ENCODE measurements at places on chromosomes 3 and 15. TPM values are rescaled to one million over a fixed set of nuclear protein-coding genes. Genes with fewer than 3 reads are reported as not detected.
A peak's percentile ranks its signal among the peaks of the same experiment; 100 is the strongest.

- ATAC-seq: no peak
Measured at GRCh38 chr15:67560320-67560719, 17.8 kb downstream of the MAP2K5 start.

MAP1A gene
- 0.76 TPM for total RNA-seq

DNA sequence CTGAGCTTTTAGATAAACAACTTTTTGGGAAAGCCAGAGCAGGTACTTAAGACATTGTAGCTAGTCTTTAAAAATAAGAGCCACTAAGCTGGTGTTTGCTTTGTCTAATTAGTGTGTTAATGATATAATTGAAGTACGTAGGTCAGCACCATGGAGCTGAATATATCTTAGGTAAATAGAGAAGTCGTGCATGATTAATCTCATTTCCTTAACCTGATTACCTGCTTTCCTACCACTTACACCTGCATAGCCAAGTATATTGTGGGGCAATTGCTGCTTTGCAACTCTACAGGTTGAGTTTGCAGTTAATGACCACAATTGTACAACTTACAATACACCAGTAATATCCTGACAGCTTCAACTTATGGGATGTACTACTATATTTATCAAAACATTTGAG is 17.6 kb upstream of the TOPAZ1 start:
- no peak for ATAC-seq

GRCh38 chr15:92906020-92906419 is 5.9 kb downstream of the CHD2 start:
- no peak for ATAC-seq

- no peak for ATAC-seq
Measured at GRCh38 chr3:129603561-129603942, 2.9 kb downstream of the PLXND1 start.

DNA sequence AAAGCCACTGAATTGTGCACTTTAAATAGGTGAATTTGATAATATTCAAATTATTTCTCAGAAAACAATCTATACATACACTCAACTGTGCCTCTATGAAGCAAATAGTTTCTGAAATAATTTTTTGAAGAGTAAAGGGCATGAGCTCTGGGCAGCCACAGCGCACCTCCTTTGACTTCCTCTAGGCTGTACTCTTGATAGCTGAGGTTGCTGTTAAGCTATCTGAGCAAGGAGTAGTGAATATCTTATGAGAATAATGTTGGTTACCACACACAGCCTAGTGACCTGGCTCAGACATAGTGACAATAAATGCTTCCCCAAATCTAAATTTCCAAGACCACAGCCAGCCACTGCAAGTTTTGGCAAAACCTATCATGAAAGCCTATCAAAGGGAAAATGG is 11.6 kb upstream of the SEC61A1 start:
- no peak for ATAC-seq

- peak; percentile 39 for ATAC-seq
Measured at GRCh38 chr15:70504299-70504951, 258.9 kb downstream of the UACA start.

GRCh38 chr3:105534491-105534890 is 167.8 kb downstream of the ALCAM start:
- no peak for ATAC-seq

DNA sequence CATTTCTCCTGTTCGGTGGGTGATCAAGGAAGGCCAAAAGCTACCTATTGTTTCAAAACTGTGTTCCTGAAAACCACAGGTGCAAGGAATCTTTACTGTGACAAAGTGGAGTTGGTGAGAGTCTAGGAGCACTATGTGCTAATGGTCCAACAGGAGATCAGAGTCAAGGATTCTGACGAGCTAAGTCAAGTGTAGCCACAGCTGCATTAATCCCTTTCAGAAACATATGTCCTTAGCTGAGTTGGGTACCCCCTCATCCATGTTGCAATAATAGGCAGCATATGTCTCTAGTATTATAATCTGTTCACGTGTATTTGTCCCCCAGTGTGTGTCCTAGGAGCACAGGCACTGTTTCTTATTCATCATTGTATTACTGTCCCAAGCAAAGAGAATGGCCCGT is 1.7 kb downstream of the VPS39 start:
- no peak for ATAC-seq

DNA sequence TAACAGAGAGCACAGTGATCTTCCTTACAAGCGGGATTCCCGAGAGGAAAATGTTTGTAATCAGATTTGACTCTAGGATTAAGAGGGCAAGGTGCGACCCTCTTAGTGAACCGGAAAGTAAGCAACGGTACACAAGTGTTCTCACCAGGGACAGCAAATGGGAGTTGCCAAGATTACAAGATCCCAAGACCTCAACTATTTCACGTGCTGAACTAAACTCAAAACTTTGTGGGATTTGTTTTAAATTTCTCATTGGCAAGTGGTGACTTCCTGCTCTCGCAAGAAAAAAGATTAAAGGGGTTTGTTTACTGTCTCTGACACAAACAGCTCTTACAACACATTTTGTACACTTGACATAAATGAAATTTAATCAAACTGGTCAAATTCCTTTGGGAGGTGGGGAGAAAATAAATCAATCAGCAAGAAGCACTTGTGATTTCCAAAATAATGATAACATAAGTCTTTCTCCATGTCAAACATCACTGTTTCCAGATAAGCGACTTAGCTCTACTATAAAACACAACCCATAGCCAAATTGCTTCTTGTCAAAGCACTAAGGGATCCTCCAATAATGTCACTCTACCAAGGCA is 2.2 kb upstream of the PGPEP1L start:
- ATAC-seq: no peak

DNA sequence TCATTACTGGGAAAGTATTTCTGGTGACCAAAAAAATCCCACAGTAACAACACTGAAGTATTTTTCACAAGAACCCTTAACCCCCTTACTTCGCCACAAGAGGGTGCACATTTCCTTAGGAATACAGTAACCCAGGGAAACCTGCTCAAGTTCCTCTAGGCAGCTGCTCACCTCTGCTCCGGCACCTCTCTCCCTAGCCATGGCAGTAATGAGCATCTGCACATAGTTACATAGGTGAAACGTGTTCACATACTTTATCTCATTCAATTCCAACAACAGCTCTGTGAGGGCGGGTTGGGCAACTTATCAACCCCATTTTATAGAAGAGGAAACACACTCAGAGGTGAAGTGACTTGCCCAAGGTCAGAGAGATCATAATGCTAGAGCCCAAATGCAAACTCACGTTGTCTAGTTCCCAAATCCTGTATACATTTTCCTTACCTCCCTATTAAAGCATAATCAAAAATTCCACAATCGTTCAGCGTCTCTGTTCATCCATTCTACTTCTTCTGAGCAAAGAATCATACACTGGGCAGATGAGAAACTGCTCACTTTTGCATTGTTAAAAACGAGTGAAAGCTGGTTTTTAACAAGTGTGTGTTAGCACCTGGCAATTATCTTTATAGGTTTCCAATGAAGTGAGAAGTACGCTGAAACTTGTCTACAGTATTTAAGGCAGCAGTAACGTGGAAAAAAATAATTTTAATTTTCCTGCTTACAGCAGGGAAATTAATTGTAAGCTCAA is 90.7 kb downstream of the IGF2BP2 start:
- peak; percentile 90 for ATAC-seq

DNA sequence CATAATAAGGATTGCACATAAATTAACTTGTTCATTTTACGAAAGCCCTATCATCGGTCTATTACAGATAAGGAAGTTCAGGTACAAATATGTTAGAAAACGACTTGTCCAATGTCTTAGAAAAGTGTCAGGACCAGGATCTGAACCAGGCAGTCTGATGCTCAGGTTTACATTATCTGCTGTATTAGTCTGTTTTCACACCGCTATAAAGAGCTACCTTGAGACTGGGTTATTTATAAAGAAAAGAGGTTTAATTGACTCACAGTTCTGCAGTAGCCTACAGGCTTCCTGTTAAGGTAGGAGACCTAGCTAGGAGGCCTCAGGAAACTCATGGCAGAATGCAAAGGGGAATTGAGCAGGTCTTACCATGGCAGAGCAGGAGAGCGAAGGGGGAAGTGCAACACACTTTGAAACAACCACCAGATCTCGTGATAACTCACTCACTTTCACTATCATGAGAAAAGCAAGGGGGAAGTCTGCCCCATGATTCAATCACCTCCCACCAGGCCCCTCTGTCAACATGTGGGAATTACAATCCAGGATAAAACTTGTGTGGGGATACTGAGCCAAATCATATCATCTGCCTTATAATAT is 45.8 kb upstream of the GOLIM4 start:
- no peak for ATAC-seq

- no peak for ATAC-seq
Measured at GRCh38 chr3:4228295-4228694, 74.9 kb upstream of the SETMAR start.

DNA sequence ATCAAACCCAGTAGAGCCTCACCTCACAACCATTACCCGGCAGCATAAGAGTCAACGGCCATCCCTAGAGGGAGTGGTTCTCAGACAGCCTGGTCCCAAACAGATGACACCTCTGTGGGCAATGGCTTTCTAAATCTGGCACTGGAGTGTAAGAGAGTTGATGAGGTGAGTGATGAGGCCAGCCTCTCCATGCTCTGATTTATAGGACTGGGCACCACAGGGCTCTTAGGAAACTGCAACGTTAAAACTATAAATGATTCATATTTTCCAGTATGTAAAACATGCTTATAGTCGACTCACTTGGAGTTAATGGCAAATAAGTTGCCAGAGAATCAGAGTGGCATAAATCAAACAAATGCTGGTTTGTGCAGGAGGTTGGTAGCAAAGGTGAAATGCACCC is 187.7 kb downstream of the GREM1 start:
- no peak for ATAC-seq

DNA sequence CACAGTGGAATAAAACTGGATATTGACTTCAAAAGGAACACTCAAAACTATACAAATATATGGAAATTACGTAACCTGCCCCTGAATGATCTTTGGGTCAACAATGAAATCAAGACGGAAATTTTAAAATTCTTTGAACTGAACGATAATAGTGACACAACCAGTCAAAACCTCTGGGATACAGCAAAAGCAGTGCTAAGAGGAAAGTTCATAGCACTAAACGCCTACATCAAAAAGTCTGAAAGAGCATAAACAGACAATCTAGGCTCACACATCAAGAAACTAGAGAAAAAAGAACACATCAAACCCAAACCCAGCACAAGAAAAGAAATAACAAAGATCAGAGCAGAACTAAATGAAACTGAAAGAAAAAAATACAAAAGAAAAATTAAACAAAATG is 46.6 kb downstream of the DNAAF4 start:
- no peak for ATAC-seq

DNA sequence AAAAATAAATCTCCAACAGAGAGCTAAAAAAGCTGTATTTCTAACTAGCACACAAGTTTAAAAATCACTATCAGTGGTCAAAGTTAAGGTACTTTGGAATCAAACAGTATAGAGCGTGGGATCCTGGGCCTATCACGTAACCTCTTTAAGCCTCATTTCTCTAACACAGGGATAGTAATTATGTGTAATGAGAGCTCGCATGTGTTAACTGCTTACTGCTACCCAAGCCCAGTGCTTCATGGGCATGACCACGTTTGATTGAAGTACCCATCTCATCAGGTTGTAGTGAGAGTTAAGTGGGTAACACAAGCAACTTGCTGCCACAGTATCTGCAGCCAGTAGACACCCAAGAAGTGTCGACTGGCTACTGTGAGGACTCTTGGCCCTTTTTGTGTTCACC is 28.2 kb upstream of the NOX5 start:
- no peak for ATAC-seq

- peak; percentile 26 for ATAC-seq
Measured at GRCh38 chr3:55160241-55160983, 232.6 kb upstream of the LRTM1 start.

CPLX3 gene
- total RNA-seq: not detected

GRCh38 chr3:137165117-137165806 is 207.5 kb downstream of the IL20RB start:
- ATAC-seq: peak; percentile 53

HIGD2B gene
- not detected for total RNA-seq

GRCh38 chr15:47951781-47952180 is 169.0 kb upstream of the SLC24A5 start:
- ATAC-seq: no peak

PTPRG gene
- 9.2 TPM for total RNA-seq

- ATAC-seq: no peak
Measured at GRCh38 chr15:59924812-59925522, 79.1 kb upstream of the FOXB1 start.

DNA sequence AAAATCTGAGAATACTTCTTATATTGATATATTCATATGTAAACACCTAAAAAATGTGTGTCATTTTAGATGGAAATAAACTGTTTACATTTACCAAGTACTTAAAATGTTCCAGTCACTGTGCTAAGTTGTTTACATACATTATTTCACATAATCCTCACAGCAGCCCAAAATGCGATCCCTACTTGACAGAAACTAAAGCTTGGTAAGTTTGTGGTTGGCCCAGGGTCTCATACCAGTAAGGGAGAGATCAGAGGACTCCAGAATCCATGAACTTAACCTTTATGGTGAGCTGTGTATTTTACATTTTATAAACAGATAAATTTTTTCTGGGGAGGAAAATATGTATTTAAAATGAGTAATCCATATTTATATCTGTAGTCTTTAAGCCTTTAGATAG is 51.2 kb downstream of the SLC25A26 start:
- no peak for ATAC-seq

- ATAC-seq: no peak
Measured at GRCh38 chr3:114454551-114455251, 160.9 kb downstream of the TIGIT start.

DNA sequence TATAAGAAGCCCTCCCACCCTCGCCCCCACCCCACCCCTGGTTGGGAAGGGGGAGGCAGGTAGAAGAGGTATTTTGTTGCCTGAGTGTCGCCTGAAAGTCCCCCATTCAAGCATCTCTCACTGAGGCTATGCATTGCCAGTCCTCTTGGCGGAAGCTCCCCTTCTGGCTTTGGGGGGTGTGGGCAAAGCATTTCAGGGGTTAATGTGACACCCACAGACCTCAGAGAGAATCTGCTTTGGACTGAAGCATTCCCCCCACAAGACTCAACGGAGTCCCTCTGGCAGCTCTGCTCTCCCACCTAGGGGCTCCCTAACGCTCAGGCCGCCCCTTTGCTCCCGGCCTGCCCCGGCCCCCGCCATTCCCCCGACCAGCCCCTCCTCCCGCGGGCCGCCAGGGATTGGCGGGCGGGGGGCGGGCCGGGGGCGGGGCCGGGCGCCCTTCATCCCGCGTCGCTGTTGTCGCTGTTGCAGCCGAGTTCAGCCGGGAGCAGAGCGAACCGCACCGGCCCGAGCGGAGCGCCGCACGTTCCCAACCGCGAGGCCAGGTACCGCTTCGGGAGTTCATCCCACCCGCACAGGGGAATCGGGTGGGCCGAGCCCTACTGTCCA is at the start of gene SLC38A3:
Gene SLC38A3 (plus strand): TSS at position 468 of the 609 bp plus-strand sequence. CDS start 8,929 bp downstream, outside the sequence.
- peak; percentile 19 for ATAC-seq

GRCh38 chr15:37691911-37692310 is 242.5 kb upstream of the TMCO5A start:
- no peak for ATAC-seq

- no peak for ATAC-seq
Measured at GRCh38 chr3:148204131-148204530, 493.6 kb upstream of the AGTR1 start.

All from esophagus mucosa (tissue), 1 donor.